ENCODE measurements at places on chromosomes 13 and 19. TPM values are rescaled to one million over a fixed set of nuclear protein-coding genes. Genes with fewer than 3 reads are reported as not detected.
A peak's percentile ranks its signal among the peaks of the same experiment; 100 is the strongest.

Gene PTPRH
- polyA plus RNA-seq = 0.09 TPM

Gene ZNF560
- 0.19 TPM for polyA plus RNA-seq

Gene SMIM44
- not detected for polyA plus RNA-seq

Gene POSTN
- 13.4 TPM for polyA plus RNA-seq

Gene ZNF528
- 11.1 TPM for polyA plus RNA-seq

Gene LGALS4
- 0.11 TPM for polyA plus RNA-seq

Gene AXL
- 12.2 TPM for polyA plus RNA-seq

DNA sequence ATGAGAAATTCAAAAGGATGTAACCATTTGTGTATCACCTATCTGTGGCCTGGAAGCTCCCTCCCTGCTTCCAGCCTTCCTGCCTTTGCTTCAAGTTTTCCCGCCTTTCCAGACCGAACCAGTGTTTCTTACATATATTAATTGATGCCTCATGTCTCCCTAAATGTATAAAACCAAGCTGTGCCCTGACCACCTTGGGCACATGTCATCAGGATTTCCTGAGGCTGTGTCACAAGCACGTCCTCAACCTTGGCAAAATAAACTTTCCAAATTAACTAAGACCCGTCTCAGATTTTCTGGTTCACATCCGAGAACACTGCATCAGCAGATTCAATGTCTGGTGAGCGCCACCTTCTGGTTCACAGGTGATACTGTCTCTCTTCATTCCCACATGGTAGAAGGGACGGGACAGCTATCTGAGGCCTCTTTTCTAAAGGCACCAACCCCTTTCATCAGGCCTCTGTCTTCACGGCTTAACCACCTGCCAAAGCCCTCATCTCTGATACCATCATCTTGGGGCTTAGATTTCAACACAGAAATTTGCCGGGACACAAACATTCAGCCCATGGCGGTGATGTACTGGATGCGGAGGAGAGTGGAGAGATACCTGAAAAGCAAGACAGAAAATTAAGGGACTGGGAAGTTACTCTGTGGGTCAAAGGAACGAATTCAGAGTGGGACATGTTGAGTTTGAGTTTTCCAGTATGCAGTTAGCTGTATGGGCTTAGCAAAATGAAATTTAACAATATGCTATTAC is 58.7 kb upstream of the PABPC3 start:
- DNase-seq = no peak

DNA sequence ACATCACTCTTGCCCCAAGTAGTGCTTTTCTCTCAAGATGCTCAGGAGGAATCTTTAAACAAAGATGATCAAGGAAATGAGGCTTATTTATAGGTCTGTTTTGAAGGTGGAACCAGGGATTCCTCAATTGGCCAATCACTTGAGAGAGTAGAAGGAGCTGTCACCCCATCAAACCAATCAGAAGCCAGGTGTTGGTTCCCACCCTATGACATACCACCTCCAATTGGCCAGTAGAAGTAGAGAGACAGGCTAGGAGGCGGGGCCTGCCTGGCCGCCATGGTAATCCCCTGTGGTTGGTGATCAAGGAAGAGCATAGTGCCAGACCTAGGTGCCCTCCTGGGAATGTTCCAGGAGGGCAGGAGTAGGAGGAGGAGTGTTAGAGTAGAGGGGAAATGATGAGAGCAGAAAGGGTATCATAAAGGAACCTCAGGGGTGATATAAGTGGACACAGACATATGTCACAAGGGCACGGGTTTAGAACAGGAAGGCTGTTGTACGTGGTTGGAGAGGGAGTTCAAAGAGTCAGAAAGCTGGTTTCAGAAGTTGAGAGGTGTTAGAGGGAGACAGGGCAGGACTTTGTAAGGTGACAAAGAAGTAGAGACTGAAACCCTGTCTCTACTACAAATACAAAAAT is 10.5 kb downstream of the PMIS2 start:
- DNase-seq = no peak

DNA sequence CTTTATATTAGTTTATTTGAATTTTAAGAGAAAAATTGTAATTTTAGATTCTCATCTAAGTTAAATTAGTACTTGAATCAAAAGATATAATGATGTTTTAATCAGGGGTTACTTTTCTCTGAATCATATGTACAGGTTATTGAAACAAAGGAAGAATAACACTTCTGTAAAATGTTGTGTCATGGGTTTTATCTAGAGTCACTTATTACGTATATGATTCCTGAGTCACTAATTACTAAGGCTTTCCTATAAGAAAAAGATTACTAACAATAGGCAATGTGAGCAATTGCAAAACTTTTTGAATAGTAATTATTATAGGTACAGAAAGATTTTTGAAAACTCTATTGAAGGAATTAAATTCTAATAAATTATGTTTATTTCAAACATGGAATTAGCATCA is 99.2 kb upstream of the KLF5 start:
- no peak for DNase-seq

DNA sequence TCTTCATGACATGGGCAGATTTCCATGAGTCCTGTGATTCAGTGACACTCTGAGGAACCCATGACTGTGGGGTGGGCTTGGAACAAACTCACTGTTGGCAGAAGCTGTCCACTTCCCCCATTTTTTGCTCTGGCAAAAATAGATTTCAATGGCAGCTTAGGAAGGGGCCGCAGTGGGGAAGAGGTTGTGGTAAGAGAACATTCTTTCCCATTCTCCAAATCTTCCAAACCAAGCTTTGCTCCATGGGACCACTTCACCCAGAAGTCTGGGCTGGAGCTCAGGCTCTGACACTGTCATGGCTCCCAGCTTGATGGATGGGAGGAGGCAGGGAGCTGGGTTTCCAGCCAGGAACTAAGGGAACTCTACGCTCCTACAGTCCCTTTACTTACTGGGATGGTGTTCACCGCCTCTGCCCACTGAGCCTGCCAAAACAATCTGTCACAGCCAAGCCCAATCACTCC is 24.9 kb upstream of the MEDAG start:
- no peak for DNase-seq

DNA sequence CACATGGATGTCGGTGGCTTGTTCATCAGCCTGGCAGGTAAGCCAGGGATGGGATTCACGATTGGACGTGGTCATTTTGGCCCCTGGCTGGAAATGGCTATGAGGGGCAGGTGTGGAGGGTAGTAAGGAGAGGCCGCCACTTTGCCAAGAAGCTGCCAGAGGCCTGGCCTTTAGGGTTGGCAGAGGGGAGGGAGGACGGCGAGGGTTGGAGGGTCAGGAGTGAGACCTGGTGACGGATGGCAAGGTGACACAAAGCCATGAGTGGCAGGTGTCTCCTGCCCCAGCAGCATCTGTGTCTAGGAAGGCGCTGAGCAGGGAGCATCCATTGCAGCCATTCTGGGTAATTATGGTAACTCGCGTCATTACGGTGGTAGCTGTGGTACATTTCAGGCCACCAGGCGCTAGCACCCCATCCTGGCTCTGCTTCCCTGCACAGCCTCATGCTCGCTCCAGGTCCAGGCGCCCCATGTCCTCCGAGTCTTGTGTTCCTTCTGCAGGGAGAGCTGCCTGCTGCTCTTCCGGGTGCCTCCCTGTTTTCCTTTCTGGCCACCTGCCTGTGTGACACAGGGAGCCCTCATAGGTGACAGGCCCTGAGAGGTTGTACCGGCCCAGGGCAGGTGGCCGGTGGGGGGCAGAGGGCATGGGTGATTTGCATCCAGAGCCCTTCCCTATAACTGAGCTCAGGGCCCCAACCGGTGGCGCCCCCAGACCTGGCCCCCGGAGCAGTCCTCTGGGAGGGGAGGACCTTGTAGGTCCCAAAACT is 4.2 kb downstream of the SSBP4 start:
- no peak for DNase-seq

GRCh38 chr19:38173291-38174041 is 50.6 kb downstream of the DPF1 start:
- peak; percentile 92 for DNase-seq

GRCh38 chr19:55641426-55642152 is 787 bp downstream of the ZNF580 start:
- DNase-seq = no peak

GRCh38 chr19:13103581-13104359 is 1.1 kb upstream of the LYL1 start:
- DNase-seq = no peak
